Activated CD8-positive, alpha-beta T cell treated with anti-CD3 and anti-CD28 coated beads, Interleukin-2, amount 10 ng/mL, durations not matched to agents 7 days and 5 days (primary cell): ENCODE measurements at places on chromosomes 3 and 15. TPM values are rescaled to one million over a fixed set of nuclear protein-coding genes. Genes with fewer than 3 reads are reported as not detected.
A peak's percentile ranks its signal among the peaks of the same experiment; 100 is the strongest.

The PRSS50 gene
- not detected for total RNA-seq

The NRG4 gene
- total RNA-seq, result not detected

The SKOR1 gene
- 0.32 TPM for total RNA-seq

The TMCO5A gene
- total RNA-seq, result not detected

The PML gene
- total RNA-seq, result 115 TPM

The SIDT1 gene
- 35.0 TPM for total RNA-seq

The MGLL gene
- total RNA-seq, result 2.2 TPM

DNA sequence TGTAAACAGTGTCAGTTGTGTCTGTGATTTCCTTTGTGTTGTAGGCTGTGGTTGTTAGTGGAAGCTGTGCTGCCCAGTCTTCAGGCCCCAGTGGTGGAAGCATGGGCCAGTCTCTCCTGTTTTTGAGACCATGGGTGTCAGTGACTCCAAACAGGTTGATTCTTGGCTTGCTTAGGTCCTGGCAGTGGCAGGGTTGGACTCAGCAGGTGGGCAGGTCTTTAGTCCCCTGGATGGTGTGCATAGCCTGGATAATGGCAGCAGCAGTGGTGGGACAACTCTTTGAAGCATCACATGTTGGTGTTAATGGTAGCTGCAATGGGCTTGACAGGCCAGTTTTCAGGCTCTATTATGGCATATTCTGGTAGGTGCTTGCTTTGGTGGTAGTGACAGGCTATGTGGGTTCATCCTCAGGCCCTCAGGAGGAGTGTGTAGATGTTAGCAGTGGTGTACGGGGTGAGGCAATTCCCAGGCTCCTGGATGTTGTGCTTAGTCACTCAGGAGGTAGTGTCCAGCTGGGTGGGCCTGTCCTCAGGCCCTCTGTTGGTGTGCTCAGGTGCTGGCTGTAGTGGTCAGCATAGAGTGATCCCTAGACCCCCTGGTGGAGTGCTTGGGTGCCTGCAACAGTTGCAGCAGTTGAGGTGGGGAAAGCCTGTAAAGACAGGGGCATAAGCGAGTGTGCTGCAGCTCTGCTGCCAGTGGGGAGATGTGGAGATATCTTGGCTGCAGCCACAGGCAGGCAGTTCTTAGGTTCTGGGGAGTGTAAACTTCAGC lies 596.7 kb downstream of the PDCD6IP start:
- H3K4me1 ChIP-seq, result no peaks in the 10 kb centered on the region
- H3K36me3 ChIP-seq, result no peaks in the 10 kb centered on the region
- H3K27me3 ChIP-seq, result no peaks in the 10 kb centered on the region
- H3K27ac ChIP-seq, result no peak overlapping the region

- H3K27ac ChIP-seq, result peak overlapping the region; percentile 99
- H3K27me3 ChIP-seq, result peaks cover 2% of the 10 kb centered on the region
- H3K36me3 ChIP-seq, result peaks cover 14% of the 10 kb centered on the region
- peak overlapping the region; percentile 90 for H3K4me3 ChIP-seq
- peak; percentile 28 for DNase-seq
Measured at GRCh38 chr3:48088056-48088748, 72.0 kb upstream of the MAP4 start.

GRCh38 chr3:45031531-45031930 lies 5.4 kb downstream of the CLEC3B start:
- H3K4me1 ChIP-seq, result peaks cover 26% of the 10 kb centered on the region
- no peak overlapping the region for H3K4me3 ChIP-seq
- no peak overlapping the region for H3K27ac ChIP-seq
- no peaks in the 10 kb centered on the region for H3K36me3 ChIP-seq
- H3K27me3 ChIP-seq, result peaks cover 6% of the 10 kb centered on the region
- no peak for DNase-seq

- H3K4me1 ChIP-seq, result no peaks in the 10 kb centered on the region
- H3K36me3 ChIP-seq, result peaks cover 6% of the 10 kb centered on the region
- no peak overlapping the region for H3K4me3 ChIP-seq
- DNase-seq, result no peak
- H3K27ac ChIP-seq, result no peak overlapping the region
Measured at GRCh38 chr3:129046732-129047552, 13.6 kb upstream of the GP9 start.

GRCh38 chr15:48940508-48940907 lies 23.2 kb downstream of the SHC4 start:
- peaks cover 4% of the 10 kb centered on the region for H3K4me1 ChIP-seq
- no peak overlapping the region for H3K4me3 ChIP-seq
- DNase-seq, result peak; percentile 38
- no peak overlapping the region for H3K27ac ChIP-seq
- peaks cover 17% of the 10 kb centered on the region for H3K27me3 ChIP-seq

- no peak for DNase-seq
- H3K4me1 ChIP-seq, result no peaks in the 10 kb centered on the region
- H3K27ac ChIP-seq, result no peak overlapping the region
- no peaks in the 10 kb centered on the region for H3K36me3 ChIP-seq
Measured at GRCh38 chr3:134430950-134431445, 54.8 kb downstream of the ANAPC13 start.

DNA sequence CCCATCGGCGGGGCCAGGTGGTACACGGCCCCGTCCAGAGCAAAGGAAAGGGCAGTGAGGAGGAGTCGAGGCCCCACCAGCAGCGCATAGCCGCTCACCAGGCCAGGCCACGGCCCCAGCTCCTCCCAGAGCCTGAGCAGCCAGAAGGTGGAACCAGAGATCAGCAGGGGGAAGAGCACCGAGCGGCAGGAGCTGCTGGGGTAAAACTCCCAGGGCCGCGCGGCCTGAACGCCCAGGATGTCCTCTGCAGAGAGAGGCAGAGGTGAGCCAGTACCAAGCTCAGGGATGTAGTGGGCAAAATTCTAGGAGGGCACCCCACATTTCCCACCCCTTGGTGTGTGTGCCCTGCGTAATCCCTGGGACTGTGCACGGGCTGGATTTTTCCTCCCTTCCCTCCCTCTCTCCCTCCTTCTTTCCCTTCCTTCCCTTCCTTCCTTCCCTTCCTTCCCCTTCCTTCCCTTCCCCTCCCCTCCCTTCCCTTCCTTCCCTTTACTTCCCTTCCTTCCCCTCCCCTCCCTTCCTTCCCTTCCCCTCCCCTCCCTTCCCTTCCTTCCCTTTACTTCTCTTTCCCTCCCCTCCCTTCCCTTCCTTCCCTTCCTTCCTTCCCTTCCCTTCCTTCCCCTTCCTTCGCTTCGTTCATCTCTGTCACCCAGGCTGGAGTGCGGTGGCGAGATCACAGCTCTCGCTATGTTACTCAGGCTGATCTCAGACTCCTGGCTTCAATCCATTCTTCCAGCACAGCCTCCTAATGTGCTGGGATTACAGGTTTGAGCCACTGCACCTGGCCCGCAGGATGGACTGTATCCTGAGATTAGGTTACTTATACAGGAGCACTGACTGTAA lies 6.3 kb upstream of the NCBP2 start:
- peaks cover 9% of the 10 kb centered on the region for H3K36me3 ChIP-seq
- H3K27me3 ChIP-seq, result peaks cover 9% of the 10 kb centered on the region
- DNase-seq, result no peak
- peaks cover 12% of the 10 kb centered on the region for H3K4me1 ChIP-seq

GRCh38 chr3:2554656-2555055 lies 456.0 kb downstream of the CNTN4 start:
- no peaks in the 10 kb centered on the region for H3K36me3 ChIP-seq
- no peaks in the 10 kb centered on the region for H3K4me1 ChIP-seq
- no peak overlapping the region for H3K4me3 ChIP-seq
- H3K27ac ChIP-seq, result no peak overlapping the region
- no peaks in the 10 kb centered on the region for H3K27me3 ChIP-seq
- DNase-seq, result no peak

- DNase-seq, result no peak
- no peak overlapping the region for H3K4me3 ChIP-seq
- H3K27ac ChIP-seq, result no peak overlapping the region
- H3K4me1 ChIP-seq, result no peaks in the 10 kb centered on the region
- no peaks in the 10 kb centered on the region for H3K27me3 ChIP-seq
- H3K36me3 ChIP-seq, result no peaks in the 10 kb centered on the region
Measured at GRCh38 chr3:69906351-69906966, 93.1 kb upstream of the SAMMSON start.

DNA sequence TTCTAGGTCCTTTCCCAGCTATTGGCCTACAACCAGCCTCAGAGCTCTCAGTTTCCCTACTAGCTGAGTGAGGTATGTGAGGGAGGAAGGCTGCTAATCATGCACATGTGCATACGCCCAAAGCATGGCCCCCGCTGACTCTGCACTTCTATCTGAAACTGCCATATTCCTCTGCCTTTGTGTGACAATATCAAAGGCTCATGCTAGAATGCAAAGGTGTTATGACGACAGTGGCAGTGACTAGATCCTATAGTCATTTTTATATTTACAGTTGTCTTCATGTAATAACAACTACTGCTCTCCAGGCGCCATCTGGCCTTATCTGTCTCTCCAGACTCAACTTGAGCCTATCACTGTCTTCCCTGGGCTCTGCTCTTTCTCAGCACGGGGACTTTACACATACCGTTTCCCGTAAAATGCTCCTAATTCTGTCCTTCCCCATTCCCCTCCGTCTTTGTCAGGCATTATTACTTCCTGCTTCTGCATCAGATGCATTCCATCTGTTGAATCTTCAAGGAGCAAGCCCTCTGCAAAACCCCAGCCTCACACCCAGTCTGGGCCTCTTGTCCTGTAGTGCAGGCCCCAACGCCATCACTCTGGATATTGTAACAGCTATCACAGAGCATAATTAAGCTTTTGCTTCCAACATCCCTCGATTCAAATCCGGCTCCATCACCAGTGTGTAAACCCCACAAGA lies 102.5 kb downstream of the PDCD6IP start:
- no peaks in the 10 kb centered on the region for H3K36me3 ChIP-seq
- H3K27ac ChIP-seq, result no peak overlapping the region
- no peak for DNase-seq
- no peaks in the 10 kb centered on the region for H3K27me3 ChIP-seq
- H3K4me3 ChIP-seq, result no peak overlapping the region

GRCh38 chr3:195859061-195859845 lies 47.5 kb upstream of the MUC4 start:
- peaks cover 4% of the 10 kb centered on the region for H3K4me1 ChIP-seq
- H3K27ac ChIP-seq, result no peak overlapping the region
- H3K4me3 ChIP-seq, result peak overlapping the region; percentile 66
- H3K27me3 ChIP-seq, result peaks cover 3% of the 10 kb centered on the region

GRCh38 chr15:74394090-74394846 lies 26.8 kb upstream of the CYP11A1 start:
- no peak for DNase-seq
- no peak overlapping the region for H3K4me3 ChIP-seq
- no peaks in the 10 kb centered on the region for H3K27me3 ChIP-seq
- H3K36me3 ChIP-seq, result no peaks in the 10 kb centered on the region
- peak overlapping the region; percentile 23 for H3K27ac ChIP-seq

DNA sequence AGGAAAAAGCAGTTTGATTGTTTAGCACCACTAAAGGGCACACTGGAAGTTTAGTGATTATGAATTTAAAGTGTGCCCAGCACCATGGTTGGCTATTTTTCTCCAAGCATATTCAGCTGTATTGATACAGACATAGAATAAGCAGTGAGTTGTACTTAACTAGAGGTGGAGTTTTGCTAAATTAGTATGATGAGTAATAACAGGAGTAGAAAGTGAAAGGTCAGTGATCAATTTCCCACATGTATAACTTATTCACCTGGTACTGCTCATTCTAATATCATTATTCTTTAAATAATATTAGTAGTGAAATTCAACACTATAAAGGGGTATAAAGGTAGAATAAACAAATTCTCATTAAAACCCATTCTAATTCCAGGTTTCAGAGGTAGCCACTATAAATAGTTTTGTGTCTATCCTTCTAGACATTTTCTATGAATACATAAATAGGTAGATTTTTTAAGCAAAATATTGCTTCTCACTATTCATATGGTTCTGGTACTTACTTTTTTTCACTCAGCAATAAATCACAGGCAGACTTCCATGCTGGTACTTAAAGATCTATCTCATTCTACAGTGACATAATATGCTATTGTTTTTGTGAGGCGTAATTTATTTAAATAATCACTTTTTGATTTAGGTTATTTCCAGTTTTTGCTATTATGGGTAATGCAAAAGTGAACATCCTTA lies 732.9 kb downstream of the VGLL3 start:
- no peak overlapping the region for H3K27ac ChIP-seq
- no peaks in the 10 kb centered on the region for H3K27me3 ChIP-seq
- H3K36me3 ChIP-seq, result no peaks in the 10 kb centered on the region
- H3K4me1 ChIP-seq, result no peaks in the 10 kb centered on the region

- H3K4me1 ChIP-seq, result no peaks in the 10 kb centered on the region
- no peaks in the 10 kb centered on the region for H3K36me3 ChIP-seq
- H3K4me3 ChIP-seq, result no peak overlapping the region
- no peak for DNase-seq
- H3K27ac ChIP-seq, result no peak overlapping the region
Measured at GRCh38 chr3:138395865-138396751, 38.3 kb upstream of the ESYT3 start.

GRCh38 chr15:71085809-71086208 lies 29.5 kb upstream of the THSD4 start:
- H3K27me3 ChIP-seq, result no peaks in the 10 kb centered on the region
- H3K36me3 ChIP-seq, result no peaks in the 10 kb centered on the region
- H3K4me1 ChIP-seq, result no peaks in the 10 kb centered on the region
- H3K27ac ChIP-seq, result no peak overlapping the region
- H3K4me3 ChIP-seq, result no peak overlapping the region

- H3K27ac ChIP-seq, result no peak overlapping the region
- no peaks in the 10 kb centered on the region for H3K36me3 ChIP-seq
- H3K4me3 ChIP-seq, result no peak overlapping the region
- no peak for DNase-seq
- peaks cover 13% of the 10 kb centered on the region for H3K27me3 ChIP-seq
- peaks cover 15% of the 10 kb centered on the region for H3K4me1 ChIP-seq
Measured at GRCh38 chr15:75732177-75732808, 19.6 kb upstream of the CSPG4 start.

- no peaks in the 10 kb centered on the region for H3K36me3 ChIP-seq
- peaks cover 53% of the 10 kb centered on the region for H3K27me3 ChIP-seq
- H3K4me1 ChIP-seq, result peaks cover 2% of the 10 kb centered on the region
- DNase-seq, result peak; percentile 28
- H3K27ac ChIP-seq, result no peak overlapping the region
Measured at GRCh38 chr15:48644827-48645557, 517 bp downstream of the FBN1 start.

DNA sequence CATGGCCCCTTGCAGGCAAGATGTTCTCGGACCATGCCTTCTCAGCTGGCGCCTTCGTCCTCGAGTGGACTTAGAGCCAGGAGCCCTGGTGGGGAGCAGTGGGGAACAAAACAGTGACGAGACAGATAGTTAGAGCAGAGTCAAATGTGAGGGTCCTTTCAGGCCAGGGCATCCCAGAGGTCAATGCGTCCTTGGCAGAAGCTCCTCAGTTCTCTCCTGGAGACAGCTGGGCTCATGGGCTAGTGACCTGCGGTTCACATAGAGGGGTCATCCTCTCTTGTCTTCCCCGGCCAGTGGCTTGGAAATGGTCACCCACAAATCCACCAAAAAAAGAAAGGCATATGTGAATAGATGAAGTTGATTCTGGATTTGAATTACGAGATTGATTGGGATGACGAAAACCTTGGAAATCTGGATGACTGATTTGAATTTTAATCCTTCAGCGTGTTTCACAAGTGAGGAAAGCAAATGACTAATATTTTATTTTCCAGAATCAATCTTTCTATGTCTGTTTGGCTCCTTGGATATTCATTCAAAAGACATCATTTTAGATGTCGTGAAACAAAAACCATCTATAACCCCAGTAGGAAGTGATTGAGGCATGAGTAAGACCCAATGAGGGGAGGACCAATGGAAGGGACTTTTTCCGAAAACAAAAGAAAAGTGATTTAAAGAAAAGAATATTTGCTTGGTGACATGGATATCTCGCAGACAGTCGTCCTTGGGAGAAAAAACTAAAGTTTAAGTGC lies 84.5 kb downstream of the ASB7 start:
- H3K36me3 ChIP-seq, result no peaks in the 10 kb centered on the region
- peaks cover 4% of the 10 kb centered on the region for H3K4me1 ChIP-seq
- no peak for DNase-seq
- no peak overlapping the region for H3K4me3 ChIP-seq
